ENCODE measurements at places on chromosomes 16 and 17. TPM values are rescaled to one million over a fixed set of nuclear protein-coding genes. Genes with fewer than 3 reads are reported as not detected.

DNA sequence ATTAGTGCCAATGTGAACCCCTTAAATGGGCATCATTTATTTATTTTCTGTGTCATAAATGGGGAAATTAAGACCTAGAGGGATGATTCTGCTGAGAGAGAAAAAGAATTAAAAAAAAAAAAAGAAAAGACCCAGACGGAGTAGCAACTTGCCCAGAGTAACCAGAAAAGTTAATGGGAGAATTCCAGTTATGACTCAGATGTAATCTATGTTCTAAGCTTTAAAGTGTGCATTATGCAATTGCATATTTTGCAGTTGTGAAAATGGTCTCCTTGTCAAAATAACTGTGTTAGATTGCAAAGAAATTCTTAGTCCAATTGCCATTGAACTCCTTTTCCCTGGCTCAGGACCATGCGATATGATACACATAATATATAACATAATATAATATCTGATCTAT, 38.6 kb upstream of the TBX2 start:
- no peak for DNase-seq

DNA sequence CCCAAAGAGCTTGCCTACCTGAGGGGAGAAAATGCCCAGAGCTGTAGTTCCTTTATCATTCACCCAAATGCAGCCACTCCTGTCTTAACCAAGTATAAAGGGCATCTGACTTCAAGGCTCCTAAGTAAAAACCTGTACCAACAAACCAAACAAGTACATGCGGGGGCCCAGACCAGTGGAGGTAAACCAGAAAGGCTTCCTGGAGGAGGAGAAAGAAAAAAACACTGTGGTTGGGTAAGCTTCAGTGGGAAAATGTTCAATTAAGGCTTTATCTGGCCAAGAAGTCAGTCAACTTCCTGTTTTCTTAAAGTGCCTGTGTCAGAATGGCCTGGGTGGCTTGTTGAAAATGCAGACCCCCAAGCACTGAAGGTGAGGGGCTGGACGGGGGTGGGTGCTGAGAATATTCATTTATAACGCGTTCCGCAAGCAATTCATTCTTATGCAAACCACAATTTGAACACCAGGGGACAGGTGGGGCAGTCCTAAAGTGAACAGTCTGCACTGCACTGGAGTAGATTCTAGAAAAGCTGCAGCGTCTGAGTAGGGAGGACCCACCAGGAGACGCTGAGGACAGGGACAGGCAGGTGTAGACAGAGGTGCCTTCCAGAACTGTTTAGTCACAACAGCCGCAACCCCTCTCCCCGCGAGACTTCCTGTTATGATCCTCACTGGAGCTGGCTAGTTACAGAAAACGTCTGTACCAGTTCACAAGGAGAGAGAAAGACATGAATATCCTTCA, 467.1 kb downstream of the SOX9 start:
- DNase-seq, result peak; percentile 27

Gene MMP15
- total RNA-seq, result 0.31 TPM

DNA sequence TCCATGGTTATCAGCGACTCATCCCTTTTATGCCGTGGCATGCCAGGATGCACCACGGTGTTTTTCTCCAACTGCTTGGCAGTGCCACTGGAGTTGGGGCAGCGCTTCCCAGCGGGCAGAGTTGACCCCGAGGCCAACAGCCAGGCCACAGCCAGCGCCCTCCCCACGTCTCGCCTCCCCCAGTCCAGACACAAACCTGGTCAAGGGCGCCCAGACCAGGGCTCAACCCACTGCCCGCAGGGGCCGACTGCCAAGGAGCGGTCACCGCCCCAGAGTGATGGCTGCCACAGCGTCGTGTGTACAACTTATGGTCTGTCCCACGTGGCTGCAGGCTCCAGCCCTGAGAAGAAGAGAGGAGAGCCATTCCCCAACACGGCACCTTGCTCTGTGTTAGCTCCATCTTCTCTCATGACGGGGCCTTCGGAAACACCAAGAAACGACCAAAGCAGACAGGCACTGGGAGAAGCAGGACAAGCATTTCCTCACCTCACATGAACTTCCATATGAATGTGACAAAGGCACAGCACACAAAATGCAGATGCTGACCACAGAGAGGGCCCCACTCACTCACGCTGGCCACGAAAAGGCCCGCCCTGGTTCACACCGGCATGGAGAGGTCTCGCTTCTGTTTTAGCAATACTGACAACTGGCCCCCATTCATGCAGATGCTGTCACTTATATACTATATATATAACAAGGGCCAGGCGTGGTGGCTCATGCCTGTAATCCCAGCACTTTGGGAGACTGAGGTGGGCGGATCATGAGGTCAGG, 27.0 kb downstream of the AXIN1 start:
- DNase-seq, result no peak

Gene IFI35
- total RNA-seq, result 24.7 TPM

- peak; percentile 63 for DNase-seq
Observed at GRCh38 chr16:8936421-8936820, 27.3 kb downstream of the USP7 start.

DNA sequence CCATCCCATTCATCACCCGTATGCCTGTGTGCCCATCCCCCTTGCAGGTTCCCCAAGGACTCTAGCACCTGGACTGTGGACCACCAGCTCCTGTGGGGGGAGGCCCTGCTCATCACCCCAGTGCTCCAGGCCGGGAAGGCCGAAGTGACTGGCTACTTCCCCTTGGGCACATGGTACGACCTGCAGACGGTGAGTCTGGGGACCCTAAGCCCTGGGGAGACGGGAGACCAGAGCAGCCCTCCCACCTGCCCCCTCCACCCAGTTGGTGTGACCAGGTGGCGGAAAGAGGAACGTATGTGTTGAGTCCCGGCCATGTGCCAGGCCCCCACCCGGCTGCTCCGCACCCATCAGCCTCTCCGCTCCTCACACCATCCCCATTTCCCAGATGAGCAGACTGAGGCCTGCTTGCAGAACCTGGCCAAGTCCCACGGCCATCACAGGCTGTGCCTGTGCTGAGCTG, 15.6 kb downstream of the GAA start:
- no peak for DNase-seq

GRCh38 chr16:89507214-89507833, 879 bp upstream of the SPG7 start:
- DNase-seq, result no peak

Gene TVP23A
- total RNA-seq, result not detected

DNA sequence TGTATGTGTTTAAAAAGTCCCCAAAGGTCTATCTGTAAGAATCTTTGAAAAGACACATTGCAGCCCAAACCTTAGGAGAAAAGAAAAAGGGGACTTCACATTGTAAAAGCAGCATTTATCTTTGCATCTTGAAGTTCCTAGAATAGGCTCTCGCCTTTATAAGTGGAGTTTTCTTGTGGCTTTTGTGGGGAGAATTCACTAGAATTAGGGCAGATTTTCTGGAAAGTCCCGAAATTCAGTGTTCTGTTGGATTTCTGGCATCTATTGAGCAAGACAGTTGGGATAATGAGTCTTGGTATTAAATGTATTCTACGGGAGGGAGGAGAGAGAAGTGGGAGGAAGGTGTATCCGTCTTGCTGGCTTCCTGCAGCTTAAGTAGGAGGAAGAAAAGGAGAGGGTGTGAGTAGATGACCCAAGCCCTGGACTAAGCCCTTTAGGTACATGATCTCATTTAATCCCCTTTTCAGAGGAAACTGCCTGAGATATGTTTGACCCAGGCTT, 62.6 kb downstream of the PRKCA start:
- no peak for DNase-seq

- DNase-seq, result no peak
Observed at GRCh38 chr16:84930298-84931106, 80.8 kb downstream of the ZDHHC7 start.

DNA sequence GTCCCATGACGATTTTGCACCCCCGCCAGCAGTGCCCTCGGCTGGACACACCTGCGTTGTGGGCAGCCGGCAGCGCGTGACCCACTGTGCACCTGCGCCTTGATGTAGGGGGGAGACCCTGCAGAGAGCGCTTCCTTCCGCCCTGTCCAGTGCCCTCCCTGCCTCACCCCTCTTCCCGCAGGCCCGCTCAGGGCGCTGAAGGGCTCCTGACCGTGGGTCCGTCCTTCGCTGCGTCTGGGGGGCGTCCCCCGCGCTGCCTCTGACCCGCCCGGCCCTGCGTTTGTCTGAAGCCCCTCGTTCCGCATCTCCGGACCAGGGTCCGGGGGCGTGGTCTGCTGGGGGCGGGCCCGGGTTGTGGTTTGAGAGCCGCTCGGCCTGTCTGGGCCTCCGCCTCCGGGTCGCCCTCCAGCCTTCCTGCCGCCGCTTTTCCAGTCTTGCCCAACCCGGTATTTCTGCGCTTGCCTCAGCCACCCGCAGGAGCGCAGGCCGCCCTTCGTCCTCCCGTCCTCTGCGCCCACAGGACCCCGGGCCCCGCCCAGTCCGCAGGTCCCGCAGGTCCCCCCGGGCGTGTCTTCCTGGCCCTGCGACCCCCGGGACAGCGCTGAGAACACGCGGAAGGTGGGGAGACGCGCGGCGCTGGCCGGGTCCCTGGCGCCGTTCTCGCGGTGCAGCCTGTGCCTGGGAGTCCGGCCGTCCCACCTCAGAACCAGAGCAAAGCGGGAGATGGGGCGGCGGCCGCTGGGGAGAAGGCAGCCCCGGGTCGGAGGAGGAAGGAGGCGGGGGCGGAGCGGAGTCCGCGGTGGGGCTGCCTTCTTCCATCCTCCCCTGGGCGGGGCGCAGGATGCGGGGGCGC, 4.0 kb upstream of the IL17C start:
- DNase-seq, result peak; percentile 44

DNA sequence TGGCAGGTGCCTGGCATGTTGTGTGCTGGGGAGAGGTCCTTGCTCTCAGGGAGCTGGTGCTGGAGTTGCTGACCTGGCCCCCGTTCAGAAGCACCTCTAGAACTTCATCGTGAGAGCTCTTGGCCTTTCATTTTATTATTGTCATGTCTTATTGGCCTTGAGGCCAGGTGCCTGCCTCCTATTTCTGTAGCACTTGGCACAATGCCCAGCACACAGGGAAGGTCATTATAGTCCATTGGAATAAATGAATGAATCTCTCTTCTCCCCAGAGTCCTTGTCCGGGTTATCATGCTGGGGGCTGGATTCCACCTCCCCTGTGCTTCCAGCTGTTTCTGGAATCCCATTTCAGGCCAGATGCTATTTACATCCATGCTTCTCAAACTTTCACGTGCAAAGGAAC, 169.2 kb downstream of the HAPSTR1 start:
- no peak for DNase-seq

DNA sequence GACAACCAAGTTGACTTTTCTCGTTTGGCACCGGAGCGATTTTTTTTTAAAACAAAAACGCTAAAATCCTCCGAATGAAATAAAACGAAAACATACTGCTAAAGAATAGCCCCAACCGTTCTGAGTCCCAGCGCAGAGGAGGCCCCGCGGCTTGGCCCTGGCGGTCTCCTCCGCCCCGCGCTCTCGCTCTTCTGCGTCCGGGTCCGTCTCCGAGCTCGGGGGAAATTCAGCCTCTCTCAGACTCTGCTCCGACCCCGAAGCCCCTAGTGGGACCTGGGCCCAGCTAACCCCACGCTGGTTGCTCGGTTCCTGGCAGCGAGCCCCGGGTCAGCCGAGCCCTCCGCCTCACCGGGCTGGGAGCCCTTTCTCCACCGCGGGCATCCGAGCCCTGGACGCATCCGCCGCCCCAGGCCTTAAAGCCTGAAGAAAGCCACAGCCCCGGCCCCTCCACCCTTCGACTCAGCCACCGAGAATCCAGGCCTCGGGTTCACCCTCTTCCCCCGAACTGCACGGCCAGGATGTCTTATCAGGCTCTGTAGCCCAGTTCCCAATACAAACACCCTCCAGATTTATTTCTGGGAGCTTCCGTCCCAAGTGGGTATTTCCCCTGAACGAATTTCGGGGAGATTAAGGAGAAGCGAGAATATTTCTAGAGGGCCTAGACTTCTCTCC, 1.2 kb downstream of the TBX2 start:
- DNase-seq, result no peak

DNA sequence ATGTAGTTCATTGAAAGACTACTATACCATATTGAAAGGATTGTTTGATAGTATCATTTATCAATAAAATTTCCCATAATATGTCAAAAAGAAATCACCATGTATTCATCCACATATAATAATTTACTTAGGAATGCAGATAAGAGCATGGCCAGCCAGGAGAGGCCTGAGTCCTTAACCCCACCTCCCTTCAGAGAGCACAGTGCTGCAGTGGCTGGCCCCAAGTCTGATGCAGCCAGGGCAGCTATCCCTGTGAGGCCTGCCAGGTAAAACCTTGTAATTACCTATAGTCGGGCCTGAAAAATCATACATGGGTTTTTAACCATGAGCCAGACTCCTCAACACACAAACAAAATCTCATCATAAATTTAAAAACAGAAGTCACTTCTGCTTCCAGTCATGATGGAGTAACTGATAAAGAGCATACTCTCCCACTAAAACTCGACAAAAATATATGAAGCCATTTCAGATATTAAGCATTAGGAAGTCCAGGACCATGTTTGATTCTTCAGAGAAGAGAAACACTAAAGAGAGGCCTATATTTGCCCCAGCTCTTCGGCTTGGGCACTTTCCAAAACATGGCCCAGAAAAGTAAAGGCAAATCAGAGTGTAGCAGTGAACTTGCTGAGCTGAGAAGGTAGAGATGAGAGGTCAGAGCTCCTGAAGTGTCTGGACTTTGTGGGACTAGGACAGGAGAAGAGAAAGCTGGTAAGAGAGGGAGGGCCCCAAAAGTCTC, 40.9 kb upstream of the CCNF start:
- DNase-seq, result no peak

DNA sequence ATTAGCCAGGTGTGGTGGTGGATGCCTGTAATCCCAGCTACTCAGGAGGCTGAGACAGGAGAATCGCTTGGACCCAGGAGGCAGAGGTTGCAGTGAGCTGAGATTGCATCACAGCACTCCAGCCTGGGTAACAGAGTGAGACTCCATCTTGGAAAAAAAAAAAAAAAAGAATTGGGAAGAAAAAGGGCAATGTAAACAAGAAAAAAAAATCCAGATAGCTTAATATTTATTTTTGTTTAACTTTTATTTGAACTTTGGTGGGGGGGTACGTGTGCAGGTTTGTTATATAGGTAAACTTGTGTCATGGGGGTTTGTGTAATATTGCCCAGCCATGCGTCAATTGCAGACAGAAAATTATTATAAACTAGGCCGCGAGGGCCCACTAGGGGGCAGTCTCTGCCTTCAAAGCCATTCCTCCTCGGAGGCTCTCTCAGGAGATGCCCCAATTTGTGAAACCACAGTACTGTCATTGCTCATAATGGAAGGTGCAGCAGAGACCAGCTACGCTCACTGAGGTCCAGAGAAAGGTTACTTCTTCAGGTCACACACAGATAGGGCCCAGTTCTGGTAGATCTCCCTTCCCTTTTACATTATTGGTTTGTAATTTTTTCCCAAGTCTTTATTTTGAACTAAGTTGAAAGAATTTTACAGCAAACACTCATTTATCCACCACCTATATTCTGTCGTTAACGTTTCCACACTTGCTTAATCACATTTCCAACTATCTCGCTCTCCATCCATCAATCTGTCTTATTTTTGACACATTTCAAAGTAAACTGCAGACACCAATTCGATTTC, 206.2 kb downstream of the PRKCB start:
- DNase-seq, result peak; percentile 82

Gene P4HB
- total RNA-seq, result 223 TPM

GRCh38 chr16:53598511-53599275, 95.7 kb upstream of the AKTIP start:
- DNase-seq, result no peak

Gene VASN
- 0.70 TPM for total RNA-seq
